Right renal cortex interstitium (tissue), 3 donors: ENCODE measurements at places on chromosomes 6 and 20.

- no peak for DNase-seq
Observed at GRCh38 chr6:160678230-160678629, 14.2 kb upstream of the LPA start.

DNA sequence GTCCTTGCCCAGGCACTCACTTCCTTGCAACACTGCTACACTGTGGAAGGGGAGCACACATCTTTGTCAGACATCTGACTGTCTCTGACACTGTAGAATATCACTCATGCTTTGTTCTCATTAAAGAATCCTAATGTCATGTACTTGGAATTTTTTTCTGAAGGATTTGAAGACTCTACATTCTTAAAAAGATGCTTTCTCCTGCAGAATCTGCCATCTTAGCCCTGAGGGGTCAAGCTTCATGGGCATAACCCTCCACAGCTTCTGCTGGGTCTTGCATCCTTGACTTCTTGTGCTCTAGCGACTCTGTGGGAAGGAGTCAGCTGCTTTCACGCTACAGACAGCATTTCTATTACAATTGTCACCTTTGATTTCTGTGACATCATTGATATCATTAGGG, 417.2 kb downstream of the QKI start:
- no peak for DNase-seq

GRCh38 chr20:37688093-37688492, 5.7 kb upstream of the CTNNBL1 start:
- DNase-seq: no peak

- DNase-seq: no peak
Observed at GRCh38 chr6:1991332-1991878, 254.0 kb downstream of the GMDS start.

- no peak for DNase-seq
Observed at GRCh38 chr20:19670829-19671228, 87.2 kb upstream of the RIN2 start.

DNA sequence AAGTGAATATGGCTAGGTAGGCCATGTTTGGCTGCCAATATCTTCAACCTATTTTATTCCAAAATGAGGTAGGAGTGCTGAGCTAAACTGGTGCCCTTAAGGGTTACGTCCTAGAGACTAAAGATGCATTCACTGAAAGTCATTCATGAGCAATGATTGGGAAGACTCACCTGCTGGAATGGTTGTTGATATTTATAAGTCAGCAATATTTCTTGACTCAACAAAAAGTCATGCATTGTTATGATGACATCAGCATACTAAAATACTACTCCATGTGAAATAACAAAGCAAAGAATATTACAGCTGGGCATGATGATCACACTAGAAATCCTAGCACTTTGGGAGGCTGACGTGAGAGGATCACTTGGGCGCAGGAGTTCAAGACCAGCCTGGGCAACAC, 17.6 kb upstream of the NUP153 start:
- DNase-seq: no peak

GRCh38 chr20:61964675-61965605, 100.7 kb downstream of the TAF4 start:
- no peak for DNase-seq

GRCh38 chr20:7207186-7207798, 439.8 kb downstream of the BMP2 start:
- DNase-seq: no peak

GRCh38 chr6:125674230-125674629, 75.2 kb upstream of the HEY2 start:
- no peak for DNase-seq

DNA sequence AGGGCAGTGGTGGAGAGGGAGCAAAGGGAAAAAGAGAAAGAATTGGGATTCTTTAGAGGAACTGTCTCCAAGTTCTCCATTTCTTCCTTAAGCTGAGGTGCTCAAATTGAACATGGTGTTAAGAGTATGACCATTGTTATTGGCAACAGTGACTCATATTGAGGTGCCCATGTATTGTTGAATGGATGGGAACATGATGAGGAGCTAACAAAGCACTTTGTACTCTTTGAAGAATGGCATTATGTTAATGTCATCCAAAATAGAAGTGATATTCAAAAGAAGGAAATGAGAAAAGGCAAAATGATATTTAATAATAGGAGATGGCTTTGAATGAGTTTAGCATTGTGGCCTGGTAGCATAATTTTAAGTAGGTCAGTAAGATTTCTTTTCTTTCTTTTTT, 261.1 kb downstream of the QKI start:
- no peak for DNase-seq

- DNase-seq: peak; percentile 61
Observed at GRCh38 chr6:16544006-16544405, 217.3 kb downstream of the ATXN1 start.

DNA sequence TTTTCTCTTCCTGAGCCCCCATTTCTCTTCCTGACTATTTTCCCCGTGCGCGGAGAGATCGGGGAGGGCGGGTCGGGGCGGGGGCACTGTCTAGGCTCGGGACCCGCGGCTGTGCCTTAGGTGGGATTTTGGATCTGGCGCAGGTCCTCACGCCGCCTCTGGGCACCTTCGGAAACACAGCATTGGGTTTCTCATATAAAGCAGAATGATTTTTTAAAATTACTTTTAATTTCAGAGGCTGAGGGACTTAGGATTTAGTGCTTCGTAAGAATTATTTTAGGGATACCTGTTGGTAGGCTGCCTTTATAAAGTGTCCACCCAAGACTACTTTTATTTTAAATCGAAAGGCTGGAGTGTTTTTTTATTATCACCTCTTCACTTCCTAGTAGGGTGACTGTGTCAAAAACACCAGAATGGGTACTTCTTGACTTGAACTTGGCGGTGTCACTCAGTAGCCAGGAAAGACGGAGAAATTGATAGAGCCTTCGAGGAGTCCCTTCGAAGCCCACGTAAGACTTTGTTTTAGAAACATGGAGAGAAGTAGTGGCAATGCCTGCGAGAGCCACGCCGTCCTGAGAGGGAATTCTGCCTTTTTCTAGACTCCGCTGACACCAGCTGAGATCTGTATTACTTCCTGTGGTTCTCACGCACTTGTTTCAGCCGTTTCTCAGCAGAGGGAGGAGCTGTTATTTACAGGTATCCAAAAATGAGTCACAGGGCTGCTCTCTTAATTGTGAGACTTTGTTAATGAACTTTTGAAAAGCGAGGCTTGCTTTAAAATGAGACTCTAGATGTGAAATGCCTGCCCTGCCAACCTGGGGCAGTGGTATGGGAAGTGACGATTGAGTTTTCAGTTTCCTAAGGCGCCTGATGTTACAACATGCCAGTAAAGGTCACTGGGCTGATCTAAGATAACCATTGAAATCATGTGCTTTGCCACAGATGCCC, 667 bp downstream of the STX11 start:
- DNase-seq: no peak

DNA sequence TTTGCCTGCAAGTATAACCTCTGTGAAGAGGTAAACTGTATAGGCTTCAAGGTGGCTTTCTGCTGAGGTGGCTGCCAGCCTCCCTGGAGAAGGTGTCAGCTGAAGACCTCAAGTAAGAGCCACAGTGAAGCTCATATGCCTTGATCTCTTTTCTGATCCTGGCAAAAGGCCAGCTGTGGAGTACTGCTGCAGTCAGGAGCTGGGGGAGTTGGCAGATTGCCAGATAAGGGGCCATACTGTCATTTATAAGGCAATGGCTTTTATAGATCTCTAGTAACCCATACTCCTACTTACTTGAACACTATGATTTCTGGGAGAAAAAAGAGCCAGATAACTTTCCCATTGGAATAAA, 8.8 kb upstream of the CEP85L start:
- no peak for DNase-seq

- DNase-seq: no peak
Observed at GRCh38 chr6:54048782-54049181, 62.5 kb upstream of the MLIP start.

- no peak for DNase-seq
Observed at GRCh38 chr6:38767560-38767959, 52.4 kb downstream of the DNAH8 start.

- no peak for DNase-seq
Observed at GRCh38 chr20:49518576-49518975, 36.1 kb upstream of the KCNB1 start.

DNA sequence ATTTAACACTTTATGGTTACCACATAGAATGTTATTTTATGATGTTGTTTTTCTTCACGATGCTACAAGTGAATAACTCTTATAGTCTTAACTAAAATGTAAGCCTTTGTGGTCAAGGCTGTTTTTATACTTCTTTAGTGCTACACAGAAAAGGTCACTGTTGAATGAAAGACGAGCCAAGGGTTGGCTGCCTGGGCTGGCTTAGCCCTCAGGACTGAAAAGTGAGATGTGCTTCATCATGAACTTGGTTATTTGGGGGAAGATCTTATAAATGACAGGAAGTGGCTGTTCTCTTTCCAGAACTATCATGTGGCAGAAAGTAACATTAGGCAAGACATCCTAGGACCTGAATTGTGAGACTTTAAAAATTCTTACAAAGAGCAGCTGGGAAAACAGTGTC, 404.0 kb downstream of the BTBD3 start:
- no peak for DNase-seq

GRCh38 chr20:47216819-47217410, 139.6 kb downstream of the ZMYND8 start:
- no peak for DNase-seq

- DNase-seq: no peak
Observed at GRCh38 chr6:112827793-112828192, 480.7 kb downstream of the RFPL4B start.

- no peak for DNase-seq
Observed at GRCh38 chr20:673603-674001, 2.0 kb downstream of the SCRT2 start.

DNA sequence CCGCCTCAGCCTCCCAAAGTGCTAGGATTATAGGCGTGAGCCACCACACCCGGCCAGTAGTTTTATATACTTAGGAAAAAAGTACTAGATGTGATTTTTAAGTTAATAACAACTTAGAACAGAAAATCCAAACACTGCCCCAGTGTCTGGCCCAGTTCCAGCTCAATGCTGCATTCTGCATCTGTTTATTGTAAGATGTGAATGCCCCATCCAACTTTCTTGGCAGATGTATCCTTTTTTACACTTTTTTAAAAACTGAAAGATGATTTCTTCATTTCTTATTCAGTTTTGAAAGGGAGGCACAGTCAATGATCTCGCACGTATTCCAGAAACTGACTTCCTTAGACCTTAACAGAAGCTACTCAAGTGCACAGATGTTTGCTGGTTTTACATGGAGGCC, 85.6 kb upstream of the SRSF6 start:
- DNase-seq: no peak

- no peak for DNase-seq
Observed at GRCh38 chr20:7977709-7978108, 37.5 kb upstream of the HAO1 start.

GRCh38 chr20:16028923-16029322, 544.3 kb downstream of the KIF16B start:
- no peak for DNase-seq

DNA sequence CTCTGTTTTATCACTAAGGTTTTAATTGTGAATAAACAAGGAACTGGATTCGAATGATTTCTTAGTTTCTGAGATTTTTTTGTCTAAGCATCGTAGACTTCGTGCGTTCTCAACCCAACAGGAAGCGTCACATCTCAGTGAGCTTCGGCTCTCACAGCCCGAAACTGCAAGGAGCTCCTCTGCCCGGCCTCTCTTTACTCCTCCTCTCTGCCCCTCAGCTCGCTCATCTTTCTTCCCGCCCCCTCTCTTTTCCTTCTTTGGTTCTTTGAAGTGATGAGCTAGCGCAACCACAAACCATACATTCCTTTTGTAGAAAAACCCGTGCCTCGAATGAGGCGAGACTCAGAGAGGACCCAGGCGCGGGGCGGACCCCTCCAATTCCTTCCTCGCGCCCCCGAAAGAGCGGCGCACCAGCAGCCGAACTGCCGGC, 480 bp upstream of the NT5E start:
- peak; percentile 10 for DNase-seq

- no peak for DNase-seq
Observed at GRCh38 chr20:40986774-40987173, 41.8 kb upstream of the TOP1 start.

DNA sequence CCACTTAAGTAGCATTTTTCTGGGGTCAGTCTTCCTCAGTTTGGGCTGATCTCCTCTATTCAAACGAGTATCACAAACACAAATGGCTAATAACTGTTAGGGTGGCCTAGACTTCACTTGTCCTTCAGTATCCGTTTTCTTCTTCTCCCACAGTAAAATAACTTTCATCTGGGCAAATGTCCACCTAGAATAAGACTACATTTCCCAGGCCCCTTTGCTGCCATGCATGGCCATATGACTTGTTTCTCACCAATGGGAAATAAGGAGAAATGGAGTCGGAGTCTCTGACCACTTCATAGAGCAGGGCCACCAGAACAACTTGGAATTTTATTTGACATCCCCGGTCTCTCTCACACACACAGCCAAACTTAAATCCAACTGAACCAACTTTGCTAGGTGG, 51.4 kb downstream of the SULF2 start:
- no peak for DNase-seq

DNA sequence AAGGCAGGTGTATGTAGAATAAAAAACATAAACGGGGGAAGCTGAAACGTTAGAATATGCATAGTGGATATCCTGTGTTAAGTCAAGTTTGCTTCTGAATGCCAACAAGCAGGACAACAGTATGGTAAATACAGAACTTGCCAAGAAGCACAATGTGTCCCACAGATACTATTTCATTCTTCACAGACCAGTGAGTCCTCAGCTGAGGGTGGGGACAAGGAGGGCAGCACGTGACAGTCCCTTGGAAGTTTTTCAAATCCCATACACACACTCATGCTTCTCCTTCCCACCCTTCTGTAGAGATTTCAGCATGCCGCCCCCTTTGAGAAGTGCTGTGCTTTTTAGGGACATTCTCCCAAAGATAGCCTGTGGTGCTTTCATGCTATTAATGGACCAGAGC, 268.5 kb upstream of the ECI2 start:
- no peak for DNase-seq

GRCh38 chr20:63415647-63416391, 54.7 kb upstream of the CHRNA4 start:
- no peak for DNase-seq

GRCh38 chr6:26141378-26141904, 54.2 kb downstream of the HFE start:
- no peak for DNase-seq

GRCh38 chr6:132798869-132799538, 567 bp upstream of the SLC18B1 start:
- DNase-seq: peak; percentile 71

- no peak for DNase-seq
Observed at GRCh38 chr20:45998761-45999160, 9.9 kb upstream of the MMP9 start.

- DNase-seq: no peak
Observed at GRCh38 chr6:117909638-117910037, 2.6 kb downstream of the SLC35F1 start.

- DNase-seq: no peak
Observed at GRCh38 chr6:111114482-111114881, 27.2 kb downstream of the SLC16A10 start.

GRCh38 chr6:108627692-108628550, 67.2 kb downstream of the FOXO3 start:
- DNase-seq: no peak
